Ureter (tissue), 1 donor: ENCODE measurements at places on chromosomes 11 and 22.
A peak's percentile ranks its signal among the peaks of the same experiment; 100 is the strongest.

GRCh38 chr11:68935066-68935465, 31.4 kb downstream of the IGHMBP2 start:
- DNase-seq = no peak

DNA sequence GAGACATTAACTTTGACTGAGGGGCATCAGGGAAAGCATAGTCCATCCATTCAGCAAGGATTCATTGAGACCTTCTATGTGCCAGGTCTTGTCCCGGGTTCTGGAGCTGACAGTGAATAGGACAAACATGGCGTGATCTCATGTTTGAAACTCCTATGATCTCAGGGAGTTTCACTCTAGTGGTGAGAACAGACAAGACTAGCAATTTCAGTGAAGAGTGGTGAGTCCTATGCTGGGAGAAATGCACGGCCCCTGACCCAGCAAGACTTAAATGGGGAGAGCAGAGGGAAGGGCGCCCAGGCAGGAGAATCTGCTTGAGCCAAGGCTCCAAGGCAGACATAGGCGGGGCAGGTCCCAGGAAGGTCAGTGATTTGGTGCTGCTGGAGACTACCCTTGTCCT, 155.7 kb downstream of the CEP164 start:
- DNase-seq = no peak

GRCh38 chr11:17786824-17787525, 52.4 kb downstream of the KCNC1 start:
- no peak for DNase-seq

DNA sequence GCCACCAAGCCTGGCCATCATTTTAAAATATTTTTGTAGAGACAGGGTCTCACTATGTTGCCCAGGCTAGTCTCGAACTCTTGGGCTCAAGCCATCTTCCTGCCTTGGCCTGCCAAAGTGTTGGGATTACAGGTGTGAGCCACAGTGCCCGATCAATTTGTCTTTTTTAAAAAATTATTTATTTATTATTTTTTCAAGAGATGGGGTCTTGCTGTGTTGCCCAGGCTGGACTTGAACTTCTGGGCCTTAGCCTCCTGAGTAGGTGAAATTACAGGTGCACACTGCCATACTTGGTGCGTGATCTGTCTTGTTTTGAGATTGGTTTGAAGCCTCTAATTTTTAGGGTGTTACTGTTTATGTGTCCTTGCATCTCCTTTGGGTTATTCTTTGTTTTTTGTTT, 10.2 kb downstream of the CABIN1 start:
- DNase-seq = no peak

GRCh38 chr11:69476509-69476961, 4.9 kb upstream of the LINC01488 start:
- no peak for DNase-seq

- DNase-seq = no peak
Measured at GRCh38 chr11:9078113-9079086, 13.0 kb downstream of the SCUBE2 start.

DNA sequence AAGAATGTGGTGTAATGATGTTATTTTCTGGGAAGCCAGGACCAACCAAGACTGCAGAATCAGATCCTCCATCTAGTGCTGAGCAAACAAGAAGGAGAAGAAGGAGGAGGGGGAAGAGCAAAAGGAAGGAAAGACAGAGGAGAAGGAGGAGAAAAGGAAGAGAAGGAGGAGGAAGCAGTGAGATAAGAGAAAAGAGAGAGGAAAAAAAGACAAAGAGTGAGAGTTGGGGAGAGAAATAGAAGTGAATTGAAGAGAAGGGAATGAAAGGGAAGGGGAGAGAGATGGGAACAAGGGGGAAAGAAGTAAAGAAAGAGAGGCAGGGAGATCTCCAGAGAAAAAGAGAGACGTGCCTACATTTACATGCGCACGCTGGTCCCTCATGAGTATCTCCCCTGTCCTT, 153.5 kb downstream of the MN1 start:
- no peak for DNase-seq

- DNase-seq = no peak
Measured at GRCh38 chr11:75826461-75827230, 11.6 kb downstream of the UVRAG start.

DNA sequence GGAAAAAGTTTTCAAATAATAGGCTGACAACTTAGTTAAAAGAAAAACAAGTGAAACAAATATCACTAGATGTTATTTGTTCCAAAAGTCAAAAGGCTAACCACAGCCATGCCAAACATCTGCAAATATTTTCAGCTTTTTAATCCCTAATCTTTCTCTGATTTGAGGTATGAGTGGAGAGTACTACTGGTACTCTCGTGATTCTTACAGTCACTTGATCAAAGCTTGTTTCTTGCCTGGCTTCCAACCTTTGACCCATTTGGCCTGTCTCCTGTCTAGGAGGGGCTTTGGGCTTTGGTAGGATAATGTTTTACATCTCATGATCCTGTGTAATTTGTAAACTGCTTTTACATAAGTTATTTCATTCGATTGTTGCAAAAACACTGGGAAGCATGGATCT, 301.8 kb upstream of the SORL1-AS1 start:
- DNase-seq = no peak

DNA sequence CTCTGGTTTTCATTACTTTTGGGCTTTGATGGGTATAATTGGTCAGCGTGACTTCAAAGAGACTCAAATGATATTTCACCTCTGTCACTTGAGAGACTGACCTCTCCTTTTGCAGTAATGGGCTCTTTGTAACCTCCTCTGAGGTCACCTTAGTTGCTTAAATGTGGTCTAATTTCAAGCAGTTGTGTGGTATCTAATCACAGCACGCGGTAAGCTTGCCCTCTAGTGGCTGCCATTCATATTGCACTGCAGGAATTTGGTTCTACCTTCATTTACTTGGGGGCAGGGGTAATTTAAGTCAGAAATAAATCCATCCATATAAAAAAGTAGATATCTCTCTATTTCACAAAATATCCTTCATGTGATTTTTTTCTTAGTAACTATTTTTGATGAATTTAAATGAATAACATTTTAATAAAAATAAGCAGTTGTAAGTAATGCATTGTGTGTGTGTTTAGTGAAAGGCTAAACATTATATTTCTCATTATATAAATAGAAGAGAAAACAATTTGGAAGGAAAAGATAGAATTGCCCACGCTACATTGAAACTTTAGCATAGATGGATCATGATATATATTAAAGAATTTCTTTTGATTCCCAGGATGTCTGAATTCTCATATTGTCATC, 55.0 kb upstream of the ANO3 start:
- DNase-seq = no peak

DNA sequence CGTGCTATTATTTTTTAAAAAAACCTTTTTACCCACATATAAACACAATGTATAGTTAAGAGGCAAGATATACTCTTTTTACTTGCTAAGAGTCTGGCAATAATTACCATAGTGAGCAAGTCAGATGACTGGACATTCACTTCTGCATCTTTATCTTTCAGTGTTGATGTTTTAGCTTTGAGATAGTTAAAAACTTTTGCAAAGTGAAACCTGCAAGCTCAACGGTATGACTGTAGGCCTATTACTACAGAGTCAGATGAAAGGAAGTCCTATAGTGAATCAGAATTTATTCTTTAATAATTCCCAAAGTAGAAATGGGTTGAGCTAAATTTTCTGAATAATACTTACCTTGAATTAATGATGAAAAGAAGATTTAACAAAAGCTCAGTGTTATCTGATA, 236.7 kb upstream of the CCDC90B start:
- no peak for DNase-seq

DNA sequence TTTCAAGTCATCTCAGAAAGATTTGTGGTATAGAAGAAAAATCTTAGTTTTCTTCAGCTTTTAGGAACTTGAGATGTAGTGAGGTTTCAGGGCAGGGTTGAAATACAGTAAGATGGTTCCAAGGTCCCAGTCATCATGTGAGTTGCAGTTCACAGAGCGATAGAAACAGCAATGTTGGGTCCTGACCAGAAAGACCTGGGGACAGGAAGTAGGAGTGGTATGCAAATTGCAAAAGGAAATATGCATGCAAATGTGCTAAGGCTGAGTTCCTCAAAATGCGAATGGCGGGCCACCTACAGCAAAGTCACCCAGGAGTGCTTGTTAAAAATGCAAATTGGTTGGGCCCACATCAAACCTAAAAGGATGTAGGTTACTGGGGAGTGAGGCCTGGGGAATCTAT, 1032.7 kb upstream of the TENM4 start:
- DNase-seq = no peak

GRCh38 chr11:72471005-72471898, 36.9 kb upstream of the CLPB start:
- DNase-seq = peak; percentile 72

- no peak for DNase-seq
Measured at GRCh38 chr11:46336563-46337180, 10.6 kb upstream of the DGKZ start.

DNA sequence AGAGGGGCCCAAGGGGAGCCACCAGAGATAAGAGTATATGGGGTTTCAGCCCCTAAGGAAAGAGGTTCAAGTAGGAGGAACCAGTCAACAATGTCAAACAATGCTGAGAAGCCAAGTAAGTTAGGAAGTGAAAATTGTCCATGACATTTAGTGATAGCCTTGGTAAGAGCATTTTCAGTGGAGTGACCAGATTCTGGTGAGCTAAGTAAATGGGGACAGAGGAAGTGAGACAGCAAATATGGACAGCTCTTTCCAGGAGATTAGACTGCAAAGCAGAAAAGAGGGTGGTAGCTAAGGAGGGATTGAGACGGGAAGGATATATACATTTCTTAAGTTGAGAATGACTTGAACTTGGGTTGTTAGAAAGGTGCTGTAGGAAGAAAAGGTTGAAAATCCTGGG, 22.9 kb downstream of the POLD3 start:
- no peak for DNase-seq

DNA sequence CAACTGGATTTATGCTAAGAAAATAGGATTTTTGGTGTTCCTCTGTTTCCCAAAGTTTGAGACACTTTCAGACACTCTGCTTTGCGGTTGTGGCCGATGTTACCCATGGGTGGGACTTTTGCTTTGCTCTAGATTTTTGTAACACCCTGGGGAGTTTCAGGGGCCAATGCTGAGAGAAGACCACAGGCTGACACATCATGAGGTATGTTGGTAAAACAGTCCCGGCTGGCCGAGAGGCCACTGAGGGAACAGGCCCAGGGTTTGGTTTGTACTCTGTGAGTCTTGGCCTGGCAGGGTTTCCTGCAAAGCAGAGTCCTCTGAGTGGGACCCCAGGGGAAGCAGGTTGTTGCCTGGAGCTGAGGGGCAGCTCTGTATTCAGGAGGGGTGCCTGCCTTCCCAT, 78.5 kb upstream of the PITPNB start:
- DNase-seq = no peak

GRCh38 chr11:121656328-121657090, 203.7 kb upstream of the SORL1-AS1 start:
- DNase-seq = no peak

GRCh38 chr11:116618461-116618860, 154.3 kb downstream of the BUD13 start:
- no peak for DNase-seq

- DNase-seq = no peak
Measured at GRCh38 chr11:32414925-32415324, 20.4 kb downstream of the WT1 start.

DNA sequence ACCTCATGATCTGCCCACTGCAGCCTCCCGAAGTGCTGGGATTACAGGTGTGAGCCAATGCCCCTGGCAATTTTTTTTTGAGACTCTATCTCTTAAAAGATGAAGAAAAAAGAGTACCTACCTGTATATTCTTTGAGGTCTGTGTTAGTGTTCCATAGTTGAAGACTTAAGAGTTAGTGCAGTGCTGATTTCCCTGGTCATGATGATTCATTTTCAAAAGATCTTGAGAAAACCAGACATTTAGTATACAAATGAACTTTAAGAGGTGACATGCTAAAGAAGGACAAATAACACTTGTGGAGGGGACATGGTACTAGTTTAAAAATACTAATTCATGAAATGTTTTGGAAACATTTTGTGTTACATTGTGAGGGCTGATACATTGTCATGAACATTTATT, 17.7 kb downstream of the CBL start:
- no peak for DNase-seq

DNA sequence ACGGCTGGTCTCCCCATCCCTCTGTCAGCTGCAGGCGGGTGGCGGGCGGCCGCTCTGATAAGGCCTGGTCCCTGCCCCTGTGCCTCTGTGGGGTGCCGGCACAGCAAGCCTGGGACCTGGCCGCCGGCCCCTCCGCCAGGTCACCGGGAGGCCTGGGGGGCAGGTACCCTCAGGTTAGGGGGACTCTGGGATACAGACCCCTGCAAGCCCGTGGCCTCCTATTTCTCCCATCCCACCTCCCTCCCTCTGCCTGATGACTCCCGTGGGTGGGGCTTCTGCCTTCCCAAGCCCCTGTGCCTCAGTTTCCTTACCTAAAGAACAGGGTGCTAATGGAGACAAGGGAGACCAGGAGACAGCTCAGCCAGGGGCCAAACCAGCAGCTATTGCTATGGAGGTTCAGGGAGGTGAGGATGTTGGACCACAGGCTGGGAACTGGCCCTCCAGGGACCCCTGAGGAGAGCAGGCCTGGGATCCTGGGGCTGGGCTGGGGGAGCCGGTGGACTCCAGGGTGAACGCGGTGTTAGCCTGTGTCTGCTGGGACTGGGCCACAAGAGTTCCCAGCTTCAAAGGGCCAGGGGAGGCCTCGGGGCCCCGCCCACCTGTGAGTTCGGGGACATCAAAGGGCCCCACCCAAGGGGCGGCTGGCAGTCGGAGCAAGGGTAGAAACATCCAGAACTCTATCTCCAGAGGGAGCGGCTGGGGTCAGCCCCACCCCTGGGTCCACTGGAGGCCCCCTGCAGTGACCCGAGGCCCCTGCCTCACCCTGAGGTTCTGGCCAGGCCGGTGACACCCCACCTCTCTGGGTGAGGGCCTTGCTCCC, 32.0 kb upstream of the TH start:
- no peak for DNase-seq

DNA sequence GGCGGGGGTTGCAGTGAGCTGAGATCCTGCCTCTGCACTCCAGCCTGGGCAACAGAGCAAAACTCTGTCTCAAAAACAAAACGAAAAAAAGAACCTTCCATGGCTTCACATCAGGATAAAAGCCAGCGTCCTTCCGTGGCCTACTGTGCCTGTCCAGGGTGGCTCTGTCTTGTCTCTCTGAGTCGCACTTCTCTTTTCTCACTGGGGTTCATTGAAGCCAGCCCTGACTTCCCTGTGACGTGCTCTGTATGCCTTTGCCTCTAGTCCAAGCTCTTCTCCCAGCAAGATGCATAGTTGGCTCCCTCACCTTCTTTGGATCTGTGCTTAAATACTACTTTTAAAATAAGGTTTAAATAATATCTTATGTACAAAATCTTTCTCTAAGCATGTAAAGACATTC, 11.6 kb downstream of the ATXN10 start:
- no peak for DNase-seq
